Stomach (tissue), 19 donors: ENCODE measurements at places on chromosomes 12 and 14. TPM values are rescaled to one million over a fixed set of nuclear protein-coding genes. Genes with fewer than 3 reads are reported as not detected.

The LRP10 gene
- 26.9 TPM for polyA plus RNA-seq

The NEUROD4 gene
- not detected for polyA plus RNA-seq

The GPRC5A gene
- polyA plus RNA-seq = 89.1 TPM

The SOS2 gene
- polyA plus RNA-seq = 11.8 TPM

The RASSF8 gene
- polyA plus RNA-seq = 3.7 TPM

The P2RX7 gene
- polyA plus RNA-seq = 0.46 TPM

The SRRM4 gene
- polyA plus RNA-seq = 0.05 TPM

The GPR84 gene
- polyA plus RNA-seq = 1.4 TPM

The KCNA1 gene
- polyA plus RNA-seq = not detected

The CCDC60 gene
- 4.1 TPM for polyA plus RNA-seq

The TRIM9 gene
- 1.2 TPM for polyA plus RNA-seq

The SPATA7 gene
- polyA plus RNA-seq = 5.0 TPM

The RHEBL1 gene
- not detected for polyA plus RNA-seq

The SLC4A8 gene
- polyA plus RNA-seq = 1.1 TPM

The DPF3 gene
- 0.20 TPM for polyA plus RNA-seq

The NEDD8 gene
- 235 TPM for polyA plus RNA-seq

The ANGEL1 gene
- polyA plus RNA-seq = 4.5 TPM

The TCL1B gene
- polyA plus RNA-seq = not detected

DNA sequence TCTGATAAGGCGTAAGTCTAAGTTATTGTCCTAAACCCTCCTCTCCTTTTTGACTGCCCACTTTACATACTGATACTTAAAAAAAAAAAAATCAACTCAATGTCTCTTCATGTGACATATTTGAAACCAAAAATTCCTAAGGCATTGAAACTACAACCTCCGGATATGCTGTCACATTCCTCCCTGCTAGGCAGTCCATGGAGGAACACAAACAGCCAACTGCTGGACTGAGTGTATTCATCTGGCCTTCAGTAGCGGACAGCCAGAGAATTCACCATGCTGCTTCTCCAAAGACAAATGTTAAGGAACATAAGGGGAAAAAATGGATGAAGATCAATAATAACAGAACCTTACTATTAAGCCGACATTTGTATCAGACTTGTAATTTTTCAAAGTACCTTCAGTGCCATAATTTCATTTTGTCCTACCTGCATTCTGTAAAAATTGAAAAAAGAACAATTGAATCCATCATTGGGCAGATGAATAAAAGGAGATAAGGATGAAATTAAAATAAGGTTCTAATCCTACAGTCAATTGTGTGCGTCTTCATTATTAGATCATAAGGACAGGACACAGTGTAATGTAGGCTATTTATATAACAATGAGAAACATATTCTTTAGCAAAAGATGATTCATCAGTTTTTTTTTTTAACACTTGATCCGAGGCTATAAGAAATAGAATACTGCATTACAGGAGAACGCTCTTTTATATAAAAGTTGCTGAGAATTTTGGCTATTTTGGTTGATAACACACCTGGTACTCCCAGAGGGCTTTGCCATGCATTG, 12.2 kb downstream of the RERG start:
- H3K27ac ChIP-seq = peak overlapping the region; percentile 75
- H3K4me3 ChIP-seq = no peak overlapping the region
- no peak for DNase-seq
- no peaks in the 10 kb centered on the region for H3K36me3 ChIP-seq
- H3K27me3 ChIP-seq = no peaks in the 10 kb centered on the region

GRCh38 chr14:102939820-102940561, 17.5 kb downstream of the AMN start:
- no peak overlapping the region for H3K4me3 ChIP-seq
- H3K27ac ChIP-seq = peak overlapping the region; percentile 15
- H3K4me1 ChIP-seq = peaks cover 7% of the 10 kb centered on the region
- H3K27me3 ChIP-seq = no peaks in the 10 kb centered on the region
- DNase-seq = peak; percentile 89

- H3K27ac ChIP-seq = no peak overlapping the region
- H3K4me1 ChIP-seq = no peaks in the 10 kb centered on the region
- no peaks in the 10 kb centered on the region for H3K36me3 ChIP-seq
- H3K27me3 ChIP-seq = no peaks in the 10 kb centered on the region
- no peak for DNase-seq
These were observed 54.9 kb upstream of the HIF1A start for GRCh38 chr14:61640158-61641136.

GRCh38 chr12:112815589-112816321, 24.2 kb downstream of the RPH3A start:
- H3K36me3 ChIP-seq = no peaks in the 10 kb centered on the region
- no peak overlapping the region for H3K27ac ChIP-seq

- no peaks in the 10 kb centered on the region for H3K27me3 ChIP-seq
- H3K27ac ChIP-seq = no peak overlapping the region
- H3K4me1 ChIP-seq = peaks cover 13% of the 10 kb centered on the region
- no peak overlapping the region for H3K4me3 ChIP-seq
These were observed 2.0 kb downstream of the POP5 start for GRCh38 chr12:120579179-120579578.

DNA sequence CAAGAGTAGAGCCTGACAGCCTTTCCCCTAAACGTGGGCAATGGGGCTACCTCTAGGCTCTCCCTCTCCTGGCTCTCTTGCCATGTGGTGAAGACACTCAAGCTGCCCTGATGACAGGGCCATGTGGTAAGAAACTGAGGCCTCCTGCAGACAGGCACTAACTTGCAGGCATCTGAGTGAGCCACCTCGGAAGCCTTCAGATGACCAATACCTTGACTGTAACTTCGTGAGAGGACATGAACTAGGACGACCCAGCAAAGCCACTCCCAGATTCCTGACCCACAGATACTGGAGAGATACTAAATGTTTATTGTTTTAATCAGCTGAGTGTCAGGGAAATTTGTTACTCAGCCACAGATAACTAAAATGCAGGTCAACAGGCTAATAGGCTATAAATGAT, 96.4 kb downstream of the EFCAB11 start:
- H3K4me3 ChIP-seq = no peak overlapping the region
- no peak for DNase-seq
- H3K27ac ChIP-seq = no peak overlapping the region
- H3K27me3 ChIP-seq = no peaks in the 10 kb centered on the region
- no peaks in the 10 kb centered on the region for H3K4me1 ChIP-seq

DNA sequence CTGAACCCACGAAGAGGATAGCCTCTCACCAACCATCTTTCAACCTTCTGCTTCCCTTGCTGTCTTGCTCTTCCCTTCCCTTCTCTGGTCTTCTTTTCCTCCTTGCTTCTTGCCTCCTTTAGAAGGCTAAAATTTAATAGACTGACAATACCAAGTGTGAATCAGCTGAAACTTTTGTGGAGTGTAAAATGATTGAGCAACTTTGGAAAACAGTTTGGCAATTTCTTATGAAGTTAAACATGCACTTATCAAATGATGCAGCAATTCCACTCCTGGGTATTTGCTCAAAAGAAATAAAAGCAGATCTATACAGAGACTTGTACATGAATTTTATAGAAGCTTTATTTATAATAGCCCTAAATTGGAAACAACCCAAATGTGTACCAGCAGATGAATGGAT, 3.3 kb upstream of the KRT86 start:
- no peak overlapping the region for H3K27ac ChIP-seq
- no peak for DNase-seq
- no peaks in the 10 kb centered on the region for H3K36me3 ChIP-seq
- H3K4me3 ChIP-seq = no peak overlapping the region
- no peaks in the 10 kb centered on the region for H3K27me3 ChIP-seq

DNA sequence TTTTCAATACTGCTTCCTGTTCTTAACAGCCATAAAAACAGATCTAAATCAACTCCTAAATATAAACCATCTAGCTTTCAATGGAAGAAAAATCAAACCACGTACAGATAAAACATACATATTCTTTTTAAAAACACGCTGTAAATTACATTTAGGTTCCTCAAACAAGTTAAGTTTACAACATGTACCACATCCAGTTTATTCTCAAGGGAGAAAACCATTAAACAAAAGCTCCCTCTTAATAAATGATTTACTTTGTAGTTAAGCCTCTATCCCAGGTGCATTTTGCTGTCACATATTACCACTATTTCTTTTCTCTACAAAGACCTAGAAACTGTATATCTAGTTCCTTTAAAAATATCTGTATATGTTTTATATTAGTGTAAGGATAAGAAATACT, 3.1 kb downstream of the NUMB start:
- no peak overlapping the region for H3K27ac ChIP-seq
- no peaks in the 10 kb centered on the region for H3K27me3 ChIP-seq
- H3K4me1 ChIP-seq = peaks cover 62% of the 10 kb centered on the region
- H3K4me3 ChIP-seq = no peak overlapping the region
- DNase-seq = no peak

DNA sequence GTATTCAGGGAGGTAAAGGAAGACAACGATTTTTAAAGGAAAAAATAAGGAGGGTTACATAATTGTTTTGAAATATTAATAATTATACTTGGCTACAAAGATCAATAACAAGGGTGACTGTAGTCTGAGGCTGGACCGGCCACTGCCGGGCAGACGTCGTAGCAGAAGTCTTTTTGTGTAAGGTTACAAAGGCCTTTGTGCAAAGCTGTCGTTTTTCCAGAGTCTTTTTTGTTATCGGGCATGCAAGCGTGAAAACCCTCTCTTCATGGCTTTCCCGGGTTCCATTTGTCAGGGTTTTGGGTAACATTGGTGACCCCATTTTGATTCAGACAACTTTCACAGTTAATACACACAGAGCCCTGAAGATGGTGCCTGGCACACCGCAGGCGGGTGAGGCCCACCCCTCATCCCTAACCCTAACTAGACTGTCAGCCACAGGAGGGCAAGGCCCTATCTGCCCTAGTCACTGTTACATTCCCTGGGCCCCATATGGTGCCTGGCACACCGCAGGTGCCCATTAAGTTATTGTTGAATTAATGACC, 31.3 kb downstream of the RILPL1 start:
- no peaks in the 10 kb centered on the region for H3K4me1 ChIP-seq
- no peak overlapping the region for H3K4me3 ChIP-seq
- no peak overlapping the region for H3K27ac ChIP-seq

- H3K4me1 ChIP-seq = no peaks in the 10 kb centered on the region
- H3K27me3 ChIP-seq = no peaks in the 10 kb centered on the region
- no peak overlapping the region for H3K4me3 ChIP-seq
- H3K36me3 ChIP-seq = no peaks in the 10 kb centered on the region
- H3K27ac ChIP-seq = no peak overlapping the region
These were observed 34.3 kb upstream of the TTC7B start for GRCh38 chr14:90850487-90850886.

DNA sequence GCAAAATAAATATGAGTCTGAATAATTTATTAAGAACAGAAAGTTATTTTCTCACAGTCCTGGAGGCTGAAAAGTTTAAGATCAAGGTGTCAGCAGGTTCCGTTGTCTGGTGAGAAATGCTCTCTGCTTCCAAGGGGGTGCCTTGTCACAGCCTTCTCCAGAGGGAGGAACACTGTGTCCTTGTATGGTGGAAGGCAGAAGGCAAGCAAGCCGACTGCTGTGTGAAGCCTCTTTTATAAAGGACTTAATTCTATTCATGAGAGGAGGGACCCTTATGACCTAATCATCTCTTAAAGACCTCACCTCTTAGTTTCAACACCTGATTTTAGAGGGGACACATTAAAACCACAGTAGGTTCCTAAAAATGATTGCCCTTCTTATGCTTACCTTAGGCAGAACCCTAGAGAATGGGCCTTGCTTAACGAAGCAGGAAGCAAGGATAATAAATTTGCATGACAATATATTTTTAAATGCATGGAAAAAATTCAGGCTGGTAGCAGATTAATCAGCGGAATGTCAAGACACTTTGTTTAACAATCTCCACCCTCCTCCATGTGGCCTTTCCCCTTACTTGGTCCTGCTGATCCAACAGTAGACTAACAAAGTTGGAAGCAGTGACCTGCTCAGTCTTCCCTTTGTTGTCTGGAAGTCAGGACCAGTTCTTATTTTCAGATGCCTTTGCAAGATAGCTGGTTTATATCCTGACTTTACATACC, 154.9 kb downstream of the DYRK2 start:
- H3K36me3 ChIP-seq = no peaks in the 10 kb centered on the region
- H3K27me3 ChIP-seq = no peaks in the 10 kb centered on the region
- no peaks in the 10 kb centered on the region for H3K4me1 ChIP-seq
- H3K4me3 ChIP-seq = no peak overlapping the region
- DNase-seq = peak; percentile 39

GRCh38 chr14:51547260-51547659, 104.5 kb upstream of the FRMD6 start:
- H3K27me3 ChIP-seq = no peaks in the 10 kb centered on the region
- peak overlapping the region; percentile 57 for H3K27ac ChIP-seq
- no peak for DNase-seq
- no peak overlapping the region for H3K4me3 ChIP-seq
- no peaks in the 10 kb centered on the region for H3K4me1 ChIP-seq

DNA sequence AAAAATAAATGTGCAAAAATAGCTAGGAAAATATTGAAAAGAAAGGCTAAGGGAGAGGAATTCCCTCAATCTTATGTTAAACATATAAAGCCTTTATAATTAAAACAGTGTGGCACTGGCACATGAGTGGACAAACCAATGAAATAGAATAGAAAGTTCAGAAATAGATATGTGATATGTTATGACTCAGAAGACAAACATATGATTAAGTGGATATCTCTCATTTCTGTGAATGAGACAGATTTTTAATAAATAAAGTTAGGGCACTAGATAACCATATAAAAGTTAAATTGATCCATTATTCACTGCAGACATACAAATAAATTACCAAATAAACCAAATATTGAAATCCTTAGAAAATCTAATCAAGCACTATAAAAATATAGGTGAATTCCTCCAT, 73.0 kb downstream of the ALG10B start:
- H3K27me3 ChIP-seq = no peaks in the 10 kb centered on the region
- H3K27ac ChIP-seq = no peak overlapping the region
- no peak for DNase-seq
- no peaks in the 10 kb centered on the region for H3K36me3 ChIP-seq

GRCh38 chr12:53571295-53571694, 54.9 kb downstream of the ATF7 start:
- no peak overlapping the region for H3K4me3 ChIP-seq
- DNase-seq = no peak
- no peaks in the 10 kb centered on the region for H3K36me3 ChIP-seq
- H3K27ac ChIP-seq = no peak overlapping the region
- peaks cover 61% of the 10 kb centered on the region for H3K4me1 ChIP-seq

- DNase-seq = peak; percentile 43
- H3K4me3 ChIP-seq = no peak overlapping the region
- no peak overlapping the region for H3K27ac ChIP-seq
- no peaks in the 10 kb centered on the region for H3K4me1 ChIP-seq
- peaks cover 8% of the 10 kb centered on the region for H3K27me3 ChIP-seq
These were observed 442.0 kb downstream of the MED13L start for GRCh38 chr12:115835445-115835844.
